ENCODE measurements at places on chromosomes 4 and X. TPM values are rescaled to one million over a fixed set of nuclear protein-coding genes. Genes with fewer than 3 reads are reported as not detected.

Gene RPS6KA6
- not detected for total RNA-seq

Gene SSX1
- total RNA-seq = not detected

Gene RTL5
- total RNA-seq = 0.29 TPM

Gene RAB40AL
- total RNA-seq = 0.44 TPM

GRCh38 chr4:40536032-40536431 is 93.6 kb downstream of the RBM47 start:
- no peak overlapping the region for H3K4me3 ChIP-seq
- no peak overlapping the region for H3K27ac ChIP-seq

DNA sequence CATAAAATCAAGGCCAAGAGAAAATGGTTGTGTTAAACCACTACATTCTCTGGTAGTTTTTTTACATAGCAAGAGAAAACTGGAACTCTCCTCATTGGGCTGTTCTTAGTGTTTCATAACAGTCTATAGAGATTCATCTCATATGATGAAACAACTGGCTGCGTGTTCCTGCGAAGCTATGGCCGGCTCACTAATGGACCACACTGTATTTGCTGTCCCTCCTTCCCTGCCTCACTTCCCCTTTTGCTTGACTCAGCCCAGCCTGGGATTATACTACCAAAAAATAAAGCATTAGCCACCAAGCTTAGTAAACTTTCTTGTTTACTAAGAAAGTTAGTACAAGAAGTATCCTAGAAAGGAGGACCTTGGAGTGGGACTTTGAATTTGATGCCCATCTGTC is 31.6 kb upstream of the LSM6 start:
- H3K4me3 ChIP-seq = no peak overlapping the region
- DNase-seq = no peak
- no peaks in the 10 kb centered on the region for H3K4me1 ChIP-seq
- peaks cover 10% of the 10 kb centered on the region for H3K27me3 ChIP-seq
- no peak overlapping the region for H3K27ac ChIP-seq

GRCh38 chr4:142687547-142688275 is 158.4 kb downstream of the INPP4B start:
- no peaks in the 10 kb centered on the region for H3K4me1 ChIP-seq
- no peak overlapping the region for H3K4me3 ChIP-seq
- H3K27me3 ChIP-seq = no peaks in the 10 kb centered on the region
- DNase-seq = no peak
- H3K27ac ChIP-seq = no peak overlapping the region

- peaks cover 27% of the 10 kb centered on the region for H3K4me1 ChIP-seq
- H3K27me3 ChIP-seq = no peaks in the 10 kb centered on the region
- DNase-seq = no peak
- no peak overlapping the region for H3K27ac ChIP-seq
- H3K4me3 ChIP-seq = no peak overlapping the region
Observed at GRCh38 chr4:165293927-165294649, 33.4 kb upstream of the MSMO1 start.

GRCh38 chr4:88858752-88859151 is 161.1 kb upstream of the NAP1L5 start:
- H3K4me3 ChIP-seq = no peak overlapping the region
- H3K36me3 ChIP-seq = no peaks in the 10 kb centered on the region
- H3K27ac ChIP-seq = no peak overlapping the region
- DNase-seq = no peak
- H3K27me3 ChIP-seq = no peaks in the 10 kb centered on the region
- H3K4me1 ChIP-seq = no peaks in the 10 kb centered on the region

DNA sequence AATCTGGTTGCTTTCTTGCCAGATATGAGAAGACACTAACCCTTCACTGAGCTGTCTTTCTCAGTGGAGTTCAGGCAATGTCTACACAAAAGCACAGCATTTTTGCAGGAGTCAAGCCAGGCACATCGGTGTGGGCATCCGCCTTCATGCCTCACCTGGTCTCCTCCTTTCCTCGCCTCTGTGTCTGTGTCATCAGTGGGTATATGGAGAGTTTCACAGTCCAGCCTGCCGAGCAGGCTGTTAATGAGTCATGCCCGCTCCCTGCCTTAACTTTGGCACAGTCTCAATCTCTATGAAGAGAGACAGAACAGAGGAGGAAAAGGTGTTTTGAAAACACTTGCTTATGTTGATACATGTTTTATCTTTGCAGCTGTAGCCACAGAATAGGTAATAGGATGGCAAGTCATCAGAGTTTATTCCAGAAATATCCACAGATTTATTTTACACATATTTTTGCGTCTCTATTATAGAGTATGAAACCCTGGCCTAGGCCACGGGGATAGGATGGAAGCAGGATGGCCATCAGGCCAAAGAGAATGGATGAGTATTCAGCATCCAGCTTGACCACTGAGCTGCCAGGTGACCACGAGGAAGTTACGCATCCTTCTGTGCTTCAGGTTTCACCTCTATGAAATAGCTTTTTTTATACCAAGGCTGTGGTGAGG is 32.8 kb upstream of the MAML3 start:
- H3K27ac ChIP-seq = no peak overlapping the region
- H3K27me3 ChIP-seq = peaks cover 42% of the 10 kb centered on the region
- no peaks in the 10 kb centered on the region for H3K36me3 ChIP-seq
- H3K4me1 ChIP-seq = no peaks in the 10 kb centered on the region

DNA sequence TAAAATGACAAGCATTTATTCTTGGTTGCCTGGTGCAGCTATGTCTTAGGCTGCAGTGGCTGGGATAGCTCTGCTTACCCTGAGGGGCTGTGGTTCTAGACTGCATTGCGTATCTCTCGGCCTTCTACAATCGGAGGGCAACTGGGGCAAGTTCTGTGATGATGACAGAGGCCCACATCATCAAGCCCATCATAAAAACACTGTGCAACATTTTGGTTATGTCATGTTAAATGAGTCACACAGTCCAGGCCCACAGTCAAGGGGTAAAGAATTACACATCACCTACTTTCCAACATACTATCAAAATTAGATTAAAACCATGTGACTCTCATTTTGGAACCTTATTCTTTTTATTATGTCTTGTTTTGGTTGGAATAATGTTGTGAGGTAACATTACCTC is 120.2 kb upstream of the GUCY1A1 start:
- H3K27ac ChIP-seq = no peak overlapping the region
- H3K4me1 ChIP-seq = no peaks in the 10 kb centered on the region
- H3K27me3 ChIP-seq = no peaks in the 10 kb centered on the region
- no peaks in the 10 kb centered on the region for H3K36me3 ChIP-seq

DNA sequence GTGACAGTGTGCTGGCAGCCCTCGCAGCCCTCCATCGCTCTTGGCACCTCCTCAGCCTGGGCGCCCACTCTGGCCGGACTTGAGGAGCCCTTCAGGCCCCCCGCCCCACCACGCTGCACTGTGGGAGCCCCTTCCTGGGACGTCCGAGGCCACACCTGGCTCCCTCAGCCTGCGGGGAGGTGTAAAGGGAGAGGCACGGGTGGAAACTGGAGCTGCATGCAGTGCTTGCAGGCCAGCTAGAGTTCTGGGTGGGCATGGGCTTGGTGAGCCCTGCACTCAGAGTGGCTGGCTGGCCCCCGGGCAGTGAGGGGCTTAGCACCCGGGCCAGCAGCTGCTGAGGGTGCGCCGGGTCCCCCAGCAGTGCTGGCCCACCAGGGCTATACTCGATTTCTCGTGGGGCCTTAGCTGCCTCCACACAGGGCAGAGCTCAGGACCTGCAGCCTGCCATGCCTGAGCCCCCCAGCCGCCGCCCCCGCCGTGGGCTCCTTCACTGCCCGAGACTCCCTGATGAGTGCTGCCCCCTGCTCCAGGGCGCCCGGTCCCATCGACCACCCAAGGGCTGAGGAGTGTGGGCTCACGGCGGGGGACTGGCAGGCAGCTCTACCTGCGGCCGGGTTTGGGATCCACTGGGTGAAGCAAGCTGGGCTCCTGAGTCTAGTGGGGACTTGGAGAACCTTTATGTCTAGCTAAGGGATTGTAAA is 1672.7 kb upstream of the PCDH7 start:
- H3K36me3 ChIP-seq = no peaks in the 10 kb centered on the region
- no peak overlapping the region for H3K27ac ChIP-seq
